Frontal cortex (tissue), 4 donors: ENCODE measurements at places on chromosomes 1 and 21. TPM values are rescaled to one million over a fixed set of nuclear protein-coding genes. Genes with fewer than 3 reads are reported as not detected.

The CATSPERE gene
- total RNA-seq, result 2.0 TPM

The PLPPR5 gene
- 70.9 TPM for total RNA-seq

DNA sequence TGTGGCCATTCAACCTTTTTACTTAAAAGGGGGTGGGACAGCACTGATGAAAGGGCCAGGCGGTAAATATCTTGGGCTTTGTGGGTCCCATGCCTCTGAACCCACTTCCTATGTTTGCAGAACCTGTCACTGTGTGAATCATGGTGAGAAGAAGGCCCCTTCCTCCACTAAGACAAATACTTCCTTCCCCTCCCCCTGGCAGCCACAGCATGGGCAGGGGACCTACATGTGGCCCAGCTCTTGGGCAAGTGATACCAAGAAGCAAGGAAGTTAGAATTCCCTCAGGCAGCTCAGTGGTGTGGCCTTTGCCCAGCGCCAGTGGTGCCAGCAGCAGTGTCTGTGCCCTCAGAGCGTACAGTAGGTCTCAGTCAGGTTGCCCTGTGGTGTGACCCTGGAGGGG lies 168.6 kb downstream of the TRIM33 start:
- no peak for DNase-seq

The ALX3 gene
- 0.41 TPM for total RNA-seq

- no peak for DNase-seq
Observed at GRCh38 chr1:159884296-159884695, 15.7 kb downstream of the CFAP45 start.

DNA sequence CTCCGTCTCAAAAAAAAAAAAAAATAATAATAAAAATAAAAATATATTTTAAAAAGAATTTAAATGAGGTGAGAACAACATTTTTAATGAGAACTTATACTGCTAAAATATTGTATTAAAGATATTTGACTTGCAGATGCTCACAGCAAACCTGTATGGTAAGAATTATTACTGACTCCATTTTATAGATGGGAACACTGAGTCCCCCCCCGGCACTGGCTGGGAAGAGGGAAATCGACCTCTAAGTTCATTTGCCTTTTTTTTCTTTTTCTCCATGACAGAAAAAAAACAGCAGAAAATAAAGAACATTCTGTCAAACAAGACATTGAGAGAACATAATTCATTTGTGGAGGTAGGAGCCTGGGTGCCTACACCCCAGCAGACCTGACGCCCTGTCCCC lies 13.4 kb upstream of the PADI6 start:
- no peak for DNase-seq

The HSD3B1 gene
- total RNA-seq, result not detected

DNA sequence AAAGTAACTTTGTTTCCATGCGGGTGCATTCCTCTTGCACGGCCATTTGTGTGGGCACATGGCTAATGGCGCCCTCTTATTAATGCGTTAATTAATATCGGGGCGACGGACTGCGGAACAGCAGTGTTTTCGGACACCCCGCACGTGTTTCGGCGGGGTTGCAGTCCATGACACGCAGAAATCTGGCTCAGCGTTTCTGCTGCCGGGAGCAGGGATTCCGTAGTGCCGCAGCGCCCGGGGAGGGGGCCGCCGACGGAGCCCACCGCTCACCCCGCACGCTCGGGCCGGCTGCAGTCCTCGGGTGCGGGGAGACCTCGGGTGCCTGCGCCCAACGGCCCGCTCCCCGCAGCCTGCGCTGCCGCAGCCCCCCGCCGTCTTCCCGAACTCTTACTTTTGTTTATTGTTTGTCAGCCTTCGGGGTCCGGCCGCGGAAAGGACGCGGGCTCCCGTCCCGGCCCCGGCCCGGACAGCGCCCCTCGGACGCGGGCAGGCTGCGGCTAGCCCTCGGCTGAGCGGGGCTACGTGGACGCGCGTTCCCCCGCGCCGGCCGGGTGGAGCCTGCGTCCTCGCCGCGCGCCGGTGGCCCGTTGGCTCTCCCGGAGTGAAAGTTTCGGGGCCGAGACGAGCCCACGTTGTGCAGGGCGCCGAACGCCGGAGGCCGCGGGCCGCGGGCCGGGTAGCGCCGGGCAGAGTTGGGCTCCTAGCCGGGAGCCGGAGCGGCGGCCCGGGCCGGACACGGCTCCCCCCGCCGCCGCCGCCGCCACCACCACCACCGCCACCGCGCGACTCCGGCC lies 849 bp downstream of the NFIA start:
- peak; percentile 62 for DNase-seq

DNA sequence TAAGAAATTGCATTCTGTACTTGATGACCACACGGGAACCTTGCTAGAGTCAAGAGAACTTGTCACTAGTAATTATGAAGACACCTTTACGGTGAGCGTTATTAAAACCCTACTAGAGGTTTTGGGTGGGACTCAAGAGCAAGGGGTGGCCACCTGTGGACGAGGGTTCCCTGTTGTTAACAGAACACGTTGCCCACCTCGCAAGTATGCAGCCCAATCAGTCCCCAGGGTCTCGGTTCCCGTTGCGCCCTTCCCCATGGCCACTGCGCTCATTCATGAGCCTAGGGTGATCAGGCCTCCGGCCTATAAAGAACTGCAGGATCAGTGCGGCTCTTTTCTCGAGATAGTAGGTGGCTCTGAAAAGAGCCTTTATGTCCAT lies 30.2 kb upstream of the RNF187 start:
- DNase-seq, result no peak

The TNFSF18 gene
- total RNA-seq, result 1.6 TPM

The CYP2J2 gene
- 0.82 TPM for total RNA-seq

- DNase-seq, result peak; percentile 50
Observed at GRCh38 chr1:29237852-29238619, 1.7 kb downstream of the PTPRU start.

GRCh38 chr1:200128944-200129879 lies 101.7 kb downstream of the NR5A2 start:
- DNase-seq, result no peak

The FAM43B gene
- 0.82 TPM for total RNA-seq

The AGRN gene
- 51.8 TPM for total RNA-seq

GRCh38 chr21:45863751-45864150 lies 117.8 kb upstream of the COL6A1 start:
- no peak for DNase-seq

The KPRP gene
- not detected for total RNA-seq

The ZSWIM5 gene
- total RNA-seq, result 15.9 TPM

DNA sequence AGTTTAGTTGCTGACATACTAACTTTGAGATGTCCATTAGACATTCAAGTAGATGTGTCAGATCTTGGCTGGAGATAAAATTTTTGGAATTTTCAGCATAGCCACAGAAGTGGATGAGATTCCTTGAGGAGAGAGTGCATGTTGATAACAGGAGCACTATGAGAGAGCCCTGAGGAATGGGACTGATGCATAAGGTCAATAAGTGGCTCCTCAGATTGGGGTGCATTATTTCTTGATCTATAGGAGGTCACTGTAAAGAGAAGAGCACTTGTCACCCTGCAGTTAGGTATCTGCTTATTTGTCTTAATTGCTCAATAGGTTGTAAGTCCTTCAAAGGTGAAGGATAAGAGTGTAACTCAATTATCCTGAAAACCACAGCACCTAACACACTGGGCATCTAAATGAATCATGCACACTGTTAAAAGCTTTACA lies 52.0 kb upstream of the TACSTD2 start:
- no peak for DNase-seq
